Frontal cortex (tissue), 4 donors: ENCODE measurements at places on chromosomes 16 and 17.

DNA sequence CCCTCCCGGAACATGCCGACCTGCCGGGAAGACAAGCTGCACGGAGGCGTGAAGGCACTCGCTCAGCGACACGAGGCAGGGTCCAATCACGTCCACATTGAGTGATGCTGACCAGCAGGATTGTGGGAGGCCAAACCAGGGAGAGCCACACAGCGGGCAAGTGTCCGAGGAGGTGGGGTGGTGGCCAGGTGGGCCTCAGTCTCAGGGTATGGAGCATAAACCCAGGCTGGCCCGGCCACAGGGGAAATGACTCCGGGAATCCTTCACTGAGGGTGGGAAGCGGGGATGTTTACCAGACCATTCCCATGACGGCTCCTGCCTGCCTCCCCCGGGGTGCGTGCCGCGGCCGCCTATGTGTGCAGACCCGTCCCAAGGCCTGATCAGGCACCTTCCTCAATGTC, 62.5 kb downstream of the RPH3AL start:
- no peak for DNase-seq

GRCh38 chr16:57530104-57530521, 6.3 kb downstream of the CCDC102A start:
- peak; percentile 61 for DNase-seq

DNA sequence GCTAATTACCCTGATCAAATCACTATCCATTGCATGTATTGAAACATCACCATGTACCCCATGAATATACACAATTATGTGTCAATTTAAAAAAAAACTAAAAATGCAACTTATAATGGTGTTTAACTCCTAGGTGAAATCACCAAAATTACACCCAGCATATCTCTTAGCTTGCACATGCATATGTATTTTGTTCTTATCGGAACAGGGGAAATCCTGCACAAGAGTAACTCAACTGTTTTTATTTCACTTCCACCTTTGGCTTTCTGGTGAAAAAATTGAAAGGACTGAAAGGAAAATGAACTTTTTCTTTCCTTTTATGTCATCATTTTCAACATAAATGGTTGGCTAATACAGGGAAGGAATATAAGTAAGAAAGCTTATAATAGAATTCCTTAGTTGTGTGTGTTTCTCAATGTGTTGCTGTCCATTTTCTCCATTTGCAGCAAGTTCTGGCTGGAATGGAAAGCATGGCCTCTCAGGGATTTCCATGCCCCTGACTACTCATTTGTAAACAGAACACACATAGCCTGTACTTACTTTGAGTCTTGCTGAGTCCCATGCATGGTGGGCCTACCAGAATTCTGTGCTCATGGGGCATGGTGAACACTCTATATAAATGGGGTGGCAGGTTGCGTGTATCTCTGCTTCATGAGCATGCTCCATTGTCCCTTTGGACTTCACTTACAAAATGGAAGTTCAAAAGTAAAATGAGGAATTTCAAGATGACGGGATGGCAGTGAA, 462.0 kb downstream of the HS3ST3B1 start:
- DNase-seq, result no peak

GRCh38 chr16:21166561-21166961, 8.1 kb downstream of the LDAF1 start:
- no peak for DNase-seq

DNA sequence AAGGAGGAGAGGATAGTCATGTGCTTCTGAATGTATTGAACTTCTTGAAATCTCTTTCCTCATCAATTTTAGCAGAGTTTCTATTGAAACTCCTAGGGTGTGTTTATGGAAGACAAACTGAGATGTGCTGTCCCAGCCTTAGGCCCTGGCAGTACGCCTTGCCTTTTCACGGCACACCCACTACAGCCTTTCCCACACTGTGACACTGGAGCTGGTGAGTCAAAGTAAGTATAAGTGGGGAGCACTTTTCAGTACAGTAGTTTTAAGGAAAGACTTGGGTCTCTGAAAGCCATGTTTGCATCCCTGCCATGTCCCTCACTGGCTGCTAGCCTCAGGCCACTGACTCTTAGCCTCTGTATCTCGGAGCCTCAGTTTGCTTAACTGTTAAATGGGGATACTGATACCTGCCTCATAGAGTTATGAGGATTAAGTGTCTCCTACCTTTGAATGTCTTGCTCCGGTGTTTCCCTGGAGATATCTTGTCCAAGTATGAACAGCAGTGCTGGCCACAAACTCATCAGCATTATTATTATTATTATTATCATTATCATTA, 144.7 kb upstream of the CRHR1 start:
- no peak for DNase-seq

- no peak for DNase-seq
Observed at GRCh38 chr17:72488555-72489271, 367.9 kb downstream of the SOX9 start.

- no peak for DNase-seq
Observed at GRCh38 chr16:68257251-68257905, 6.9 kb upstream of the SLC7A6 start.

DNA sequence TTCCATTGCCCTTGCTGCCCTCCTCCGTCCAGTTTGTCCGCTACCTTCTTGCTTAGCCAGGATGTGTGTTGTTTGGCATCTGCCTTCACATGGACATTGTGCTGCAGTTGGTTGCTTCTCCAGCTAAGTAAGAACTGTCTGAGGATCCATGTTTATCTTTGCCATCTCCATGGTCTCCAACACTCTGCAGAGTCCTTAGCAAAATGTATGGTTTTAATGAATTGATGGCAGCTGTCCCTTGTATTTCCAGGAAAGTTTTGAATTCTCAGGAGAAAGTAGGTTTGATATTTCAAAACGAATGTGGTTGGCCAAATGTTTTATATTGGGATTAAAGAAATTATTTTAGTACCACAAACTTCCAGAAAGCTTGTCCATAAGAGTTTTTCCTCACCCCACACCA, 160.9 kb downstream of the SPECC1 start:
- DNase-seq, result no peak

DNA sequence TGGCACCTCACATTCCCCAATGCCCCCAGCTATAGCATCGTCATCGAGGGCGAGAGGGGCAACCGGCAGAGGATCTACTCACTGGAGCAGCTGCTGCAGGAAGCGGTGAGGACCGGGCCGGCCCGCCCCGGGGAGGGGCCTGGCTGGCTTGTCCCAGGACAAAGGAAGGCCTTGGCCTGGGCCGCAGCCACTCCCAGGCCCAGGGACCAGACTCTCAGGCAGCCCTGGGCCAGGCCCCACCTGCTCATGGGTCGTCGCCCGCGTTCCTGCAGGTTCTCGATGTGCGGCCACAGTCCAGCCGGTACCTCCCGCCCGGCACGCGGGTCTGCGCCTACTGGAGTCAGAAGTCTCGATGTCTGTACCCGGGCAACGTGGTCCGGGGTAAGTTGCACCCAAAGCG, 53.4 kb downstream of the ACTG1 start:
- DNase-seq, result no peak

DNA sequence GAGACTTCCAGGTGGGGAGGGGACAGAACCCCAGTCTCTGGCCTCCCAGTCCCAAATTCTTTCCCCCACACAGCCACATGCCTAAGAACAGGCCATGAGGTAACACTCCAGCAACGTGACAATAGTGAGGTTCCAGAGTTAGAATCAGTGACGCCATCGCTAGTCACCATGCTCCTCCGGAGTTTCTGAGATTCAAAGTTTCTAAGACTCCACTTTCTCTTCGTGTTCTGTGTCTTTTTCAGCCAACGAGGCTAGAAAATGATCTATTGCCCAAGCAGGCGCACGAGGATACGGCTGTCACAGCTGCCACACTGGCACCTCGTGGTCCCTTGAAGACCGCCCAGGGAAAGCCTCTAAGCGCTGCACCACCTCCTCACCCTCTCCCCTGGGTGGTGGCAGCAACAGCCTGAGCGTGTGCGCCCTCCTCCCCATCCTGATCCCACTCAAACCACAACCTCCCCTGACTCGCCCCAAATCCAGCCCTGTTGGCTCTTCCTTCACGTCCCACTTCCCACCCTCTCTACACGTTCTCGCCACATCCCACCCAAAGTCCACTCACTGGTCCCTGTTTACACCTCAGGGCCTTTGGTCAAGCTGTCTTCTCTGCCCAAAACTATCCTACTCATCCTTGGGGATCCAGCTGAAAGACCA, 1.0 kb downstream of the MCRIP1 start:
- DNase-seq, result no peak

DNA sequence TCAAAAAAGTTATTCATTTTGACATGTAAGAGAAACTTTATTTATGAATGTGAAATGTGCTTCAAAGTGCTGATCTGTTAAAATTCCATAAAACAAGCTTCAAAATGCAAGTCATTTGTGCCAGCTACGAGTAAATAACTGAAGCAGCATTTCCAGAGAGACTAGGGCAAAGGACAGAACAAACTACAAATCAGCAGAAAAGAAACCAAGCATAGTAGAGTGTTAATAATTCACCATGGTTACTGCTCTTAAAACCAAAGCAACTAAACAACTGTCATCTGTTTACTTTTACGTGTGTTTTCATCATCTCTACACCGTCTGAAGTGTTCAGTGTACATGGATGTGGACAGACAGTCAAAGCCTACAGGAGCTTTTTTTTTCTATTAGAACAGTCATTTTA, 1.6 kb upstream of the ASPA start:
- no peak for DNase-seq

GRCh38 chr16:88941913-88942909, 34.8 kb downstream of the CBFA2T3 start:
- peak; percentile 79 for DNase-seq

GRCh38 chr17:79627766-79628690, 17.2 kb upstream of the RBFOX3 start:
- DNase-seq, result no peak

GRCh38 chr16:67443265-67443664, 12.3 kb downstream of the HSD11B2 start:
- no peak for DNase-seq

DNA sequence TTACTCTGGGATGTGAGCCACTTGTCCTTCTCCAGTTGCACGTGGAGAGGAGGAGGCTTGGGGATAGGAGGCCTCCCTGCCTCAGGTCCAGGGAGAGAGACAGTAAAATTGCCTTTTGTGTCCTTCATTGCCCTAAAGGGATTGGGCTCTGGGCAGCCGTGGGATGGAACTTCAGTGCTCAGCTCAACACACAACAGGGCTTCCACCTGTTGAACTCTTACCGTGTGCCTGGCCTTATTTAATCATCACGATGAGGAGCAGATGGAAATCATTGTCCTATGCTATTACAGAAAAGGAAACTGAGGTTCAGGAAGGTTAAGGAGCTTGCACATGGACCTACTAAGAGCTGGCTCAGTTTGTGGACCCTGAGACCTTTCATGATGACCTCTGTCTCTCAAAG, 92.4 kb upstream of the CDC42EP4 start:
- no peak for DNase-seq
